ENCODE measurements at places on chromosomes 6 and 20.

GRCh38 chr6:105601541-105602236 lies 198.8 kb upstream of the PREP start:
- peak; percentile 76 for DNase-seq

GRCh38 chr6:32415521-32416019 lies 8.6 kb upstream of the BTNL2 start:
- DNase-seq, result peak; percentile 7

DNA sequence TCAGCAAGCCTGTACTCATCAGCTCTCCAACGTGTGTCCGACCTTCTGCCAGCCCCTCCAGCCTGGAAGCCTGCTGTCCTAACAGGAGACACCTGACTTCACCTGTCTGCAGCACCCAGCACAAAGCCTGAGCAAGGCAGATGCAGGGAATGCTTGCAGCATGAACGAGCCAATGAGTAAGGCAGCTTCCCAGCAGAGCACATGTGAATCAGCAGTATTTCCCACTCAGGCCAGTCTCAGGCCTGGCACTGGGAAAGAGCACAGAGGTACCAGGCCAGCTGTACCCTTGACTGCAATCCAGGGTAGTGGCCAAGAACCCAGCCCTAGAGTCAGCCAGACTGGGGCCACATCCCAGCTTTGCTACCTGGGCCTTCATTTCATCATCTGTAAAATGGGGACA lies 120.8 kb downstream of the MAFB start:
- DNase-seq, result peak; percentile 1

GRCh38 chr20:55778796-55779195 lies 226.5 kb downstream of the CBLN4 start:
- no peak for DNase-seq

DNA sequence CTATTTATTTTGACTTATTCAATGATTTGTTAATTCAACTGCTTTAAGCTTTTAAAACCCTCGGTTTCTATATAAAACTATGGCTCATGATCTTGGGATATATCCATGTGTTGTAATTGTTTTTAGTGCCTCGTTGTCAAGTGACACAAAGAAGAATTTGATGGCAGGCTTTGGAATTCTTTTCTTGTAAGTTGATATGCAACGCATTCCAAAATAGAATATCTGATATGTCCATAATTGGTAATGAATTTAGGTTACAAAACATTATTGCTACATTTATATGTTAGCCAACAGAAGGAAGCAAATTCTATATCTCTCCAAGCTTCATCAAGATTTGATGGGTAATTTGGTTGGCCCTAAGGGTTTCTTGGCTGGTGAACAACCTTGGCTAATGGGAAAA lies 220.4 kb upstream of the RIMS1 start:
- no peak for DNase-seq

DNA sequence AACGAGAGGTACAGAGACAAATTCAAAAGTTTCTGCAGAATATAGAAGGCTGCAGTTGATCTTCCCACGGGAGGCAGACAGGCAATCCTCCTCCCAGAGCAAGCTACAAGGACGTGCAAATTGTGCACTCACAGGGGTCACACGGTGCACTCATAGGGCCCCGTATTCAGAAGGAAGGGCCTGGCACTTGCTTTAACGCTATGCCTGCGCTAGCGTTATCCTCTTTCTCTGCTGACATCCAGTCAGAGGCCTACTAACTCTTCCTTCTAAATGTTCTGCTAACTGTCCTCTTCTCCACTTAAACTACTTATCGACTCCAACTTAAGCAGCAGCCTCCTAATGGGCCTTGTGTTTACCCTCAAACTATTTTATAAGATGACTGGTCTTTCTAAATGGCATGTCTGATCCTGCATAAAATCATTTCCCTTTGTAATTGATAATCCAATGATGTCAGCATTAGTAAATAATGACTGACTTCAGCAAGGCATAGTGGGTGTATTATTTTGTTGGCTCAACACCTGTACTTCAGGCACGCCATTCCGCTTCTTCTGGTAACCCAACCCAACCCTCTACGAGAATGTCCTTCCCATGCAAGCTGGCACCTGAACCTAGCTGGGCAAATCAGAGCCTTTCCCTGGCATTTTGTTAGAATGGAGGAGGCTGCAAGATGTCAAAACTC lies 2.2 kb downstream of the IFNGR1 start:
- DNase-seq, result no peak

GRCh38 chr6:113873043-113873667 lies 16.0 kb downstream of the MARCKS start:
- DNase-seq, result no peak

- no peak for DNase-seq
Measured at GRCh38 chr6:127119102-127120022, 891 bp downstream of the RSPO3 start.

DNA sequence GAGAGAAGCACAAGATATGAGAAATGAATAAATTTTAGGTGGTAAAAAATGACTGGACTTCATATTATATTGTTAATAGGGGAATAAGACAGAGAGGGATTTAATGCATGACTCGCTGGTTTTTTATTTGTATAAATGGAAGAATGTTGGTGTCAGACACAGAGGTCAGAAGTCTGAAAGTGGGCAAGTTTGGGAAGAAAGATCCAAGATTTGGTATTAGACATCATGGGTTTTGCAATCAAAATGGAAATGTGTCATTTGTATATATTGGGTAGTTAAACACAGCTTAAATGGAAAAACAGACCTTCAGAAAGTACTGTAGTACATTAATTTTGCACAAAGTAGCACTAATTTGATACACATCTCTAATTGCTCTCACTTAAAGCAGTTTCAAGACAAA lies 96.2 kb downstream of the EYA4 start:
- DNase-seq, result no peak

GRCh38 chr6:111087106-111087835 lies at the start of gene SLC16A10:
TSS of gene SLC16A10 (plus strand) at chr6:111087503. CDS start at chr6:111087753, 250 bp downstream.
- DNase-seq, result no peak

DNA sequence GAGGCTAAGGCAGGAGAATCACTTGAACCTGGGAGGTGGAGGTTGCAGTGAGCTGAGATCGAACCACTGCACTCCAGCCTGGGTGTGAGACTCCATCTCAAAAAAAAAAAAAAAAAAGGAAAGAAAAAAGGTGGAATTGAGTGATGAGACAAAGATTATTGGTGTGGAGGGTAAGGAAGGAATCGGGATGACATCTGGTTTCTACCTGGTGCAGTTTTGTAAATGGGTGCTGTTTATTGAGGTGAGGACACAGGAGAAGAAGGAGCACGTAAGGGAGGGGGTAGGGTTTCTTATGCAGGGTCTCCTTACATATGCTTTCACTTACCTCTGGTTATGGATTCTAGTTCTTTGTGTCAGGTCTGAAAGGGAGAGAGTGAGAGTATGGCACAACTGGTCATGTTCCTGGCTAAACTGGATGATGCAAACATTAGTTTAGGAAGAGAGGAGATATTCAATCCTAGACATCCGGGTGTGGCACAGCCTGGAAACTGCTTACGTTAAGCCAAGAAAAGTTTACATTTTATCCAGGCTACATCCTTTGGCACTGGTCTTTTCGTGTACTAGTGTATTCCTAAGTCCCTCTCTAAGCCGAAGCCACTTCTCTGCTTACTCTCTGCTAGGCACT lies 5.4 kb downstream of the RALY start:
- DNase-seq, result no peak

DNA sequence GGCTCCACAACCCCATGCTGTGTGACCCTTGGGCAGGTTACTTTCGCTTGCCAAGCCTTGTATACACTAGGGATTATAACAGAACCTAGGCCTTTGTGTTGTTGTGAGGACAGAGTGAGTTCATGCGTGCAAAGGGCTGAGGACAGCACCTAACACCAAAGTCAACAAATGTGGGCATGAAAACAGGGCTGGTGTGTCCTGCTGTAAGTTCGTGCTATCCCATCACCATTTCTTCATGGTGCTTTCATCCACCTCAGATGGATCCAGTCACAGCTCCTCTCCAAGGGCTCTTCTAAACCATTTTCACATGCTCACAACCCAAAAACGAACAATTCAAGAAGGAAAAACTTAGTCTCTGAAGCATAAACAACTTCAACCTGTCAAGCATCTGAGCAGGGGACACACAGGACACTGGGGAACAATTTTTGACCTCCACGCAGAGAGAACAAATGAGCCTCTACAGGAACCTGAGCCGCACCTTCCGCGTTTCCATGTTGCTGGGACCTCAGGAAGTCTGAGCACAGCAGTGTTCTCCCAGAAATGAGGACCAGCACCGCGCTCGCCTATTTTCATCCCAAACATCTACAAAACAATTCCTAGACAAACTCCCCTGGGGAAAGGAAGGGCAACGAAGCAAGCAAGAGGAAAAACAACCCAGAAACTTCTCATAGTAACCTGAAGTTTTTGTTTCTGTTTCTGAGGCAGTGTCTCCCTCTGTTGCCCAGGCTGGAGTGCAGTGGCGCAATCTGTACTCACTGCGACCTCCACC lies 3.1 kb downstream of the LRP11 start:
- no peak for DNase-seq

DNA sequence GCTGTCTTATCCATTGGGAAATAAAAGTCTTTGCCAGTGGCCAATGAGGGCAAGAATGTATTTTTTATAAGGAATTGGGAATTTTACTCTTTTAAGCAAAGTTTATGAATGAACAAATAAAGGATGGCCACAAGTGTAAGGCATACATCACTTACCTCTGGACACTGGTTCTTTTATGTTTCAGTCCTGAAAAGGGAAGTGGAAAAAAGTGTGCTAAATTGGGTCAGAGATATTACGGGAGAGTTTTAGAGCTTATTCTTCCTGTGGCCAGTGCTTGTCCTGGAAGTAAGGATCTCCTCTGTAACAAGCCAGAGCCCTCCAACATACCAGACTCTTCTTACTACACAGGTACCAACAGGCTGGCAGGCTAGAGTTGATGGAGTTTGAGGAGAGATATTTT lies 22.5 kb upstream of the RIPK1 start:
- DNase-seq, result no peak

DNA sequence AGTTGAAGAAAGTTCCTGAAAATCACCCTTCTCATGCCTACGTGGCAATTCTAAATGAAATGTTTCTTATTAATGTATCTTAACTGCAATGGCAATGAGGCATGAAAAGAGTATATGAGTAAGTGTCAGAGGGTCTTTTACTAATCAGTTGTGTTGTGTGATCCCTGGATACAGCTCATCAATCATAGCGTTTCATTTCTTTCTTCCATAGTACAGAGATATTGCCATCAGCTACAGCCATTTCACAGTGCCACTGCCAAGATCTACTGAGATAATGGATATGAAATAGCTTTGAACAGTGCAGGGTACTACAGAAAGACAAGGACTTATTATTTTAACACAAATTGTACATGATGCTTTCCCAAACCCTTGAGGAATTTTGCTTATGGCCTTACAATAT lies 450.8 kb downstream of the KHDRBS2 start:
- DNase-seq, result no peak

GRCh38 chr6:33313709-33314514 lies at the start of gene TAPBP:
TSS of gene TAPBP (minus strand) at chr6:33314078. CDS start at chr6:33314041, 37 bp downstream.
- no peak for DNase-seq

DNA sequence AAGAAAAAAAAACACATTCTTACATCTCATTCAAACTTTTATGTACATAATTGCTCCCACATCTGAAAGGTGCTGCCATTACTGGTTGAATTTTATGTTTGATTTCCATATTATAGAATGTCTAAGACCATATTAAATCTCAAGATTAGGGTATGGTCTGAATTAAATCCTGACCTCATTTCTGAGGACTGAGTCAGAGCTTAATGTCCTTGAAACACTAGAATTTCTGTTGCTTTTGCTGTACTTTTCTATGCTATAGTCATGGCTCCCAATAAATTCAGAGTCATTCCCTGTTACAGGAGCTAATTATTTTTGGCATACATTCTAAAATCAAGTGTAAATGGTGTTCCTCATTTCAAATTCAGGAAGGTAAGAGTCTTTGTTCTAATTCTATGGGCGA lies 285.3 kb upstream of the MANEA start:
- no peak for DNase-seq

GRCh38 chr6:77318256-77318655 lies 145.0 kb downstream of the HTR1B start:
- DNase-seq, result no peak

- no peak for DNase-seq
Measured at GRCh38 chr20:45325371-45325770, 17.3 kb upstream of the MATN4 start.

GRCh38 chr20:7463290-7463689 lies 477.0 kb downstream of the HAO1 start:
- no peak for DNase-seq

- no peak for DNase-seq
Measured at GRCh38 chr6:166911248-166911677, 45.1 kb downstream of the RNASET2 start.

DNA sequence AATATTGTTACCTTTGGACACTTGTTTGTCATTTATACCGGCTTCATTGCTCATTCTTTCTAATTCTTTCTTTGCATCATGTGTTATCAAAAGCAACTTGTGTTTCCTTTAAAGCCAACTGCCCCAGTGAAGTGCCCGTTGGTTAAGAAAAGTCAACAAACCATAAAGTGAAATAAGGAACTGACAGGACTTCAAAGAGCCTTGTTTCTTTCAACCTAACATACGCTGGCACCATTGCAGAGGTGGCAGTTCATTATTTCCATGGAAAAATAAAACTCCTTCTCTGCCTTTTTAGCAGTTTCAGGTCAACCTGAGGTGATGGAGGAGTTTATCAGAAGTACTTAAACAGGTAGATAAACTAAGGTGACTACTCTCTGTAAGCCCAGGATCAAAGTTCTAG lies 28.8 kb downstream of the FERMT1 start:
- no peak for DNase-seq

GRCh38 chr20:44637522-44638372 lies 13.8 kb downstream of the ADA start:
- no peak for DNase-seq

DNA sequence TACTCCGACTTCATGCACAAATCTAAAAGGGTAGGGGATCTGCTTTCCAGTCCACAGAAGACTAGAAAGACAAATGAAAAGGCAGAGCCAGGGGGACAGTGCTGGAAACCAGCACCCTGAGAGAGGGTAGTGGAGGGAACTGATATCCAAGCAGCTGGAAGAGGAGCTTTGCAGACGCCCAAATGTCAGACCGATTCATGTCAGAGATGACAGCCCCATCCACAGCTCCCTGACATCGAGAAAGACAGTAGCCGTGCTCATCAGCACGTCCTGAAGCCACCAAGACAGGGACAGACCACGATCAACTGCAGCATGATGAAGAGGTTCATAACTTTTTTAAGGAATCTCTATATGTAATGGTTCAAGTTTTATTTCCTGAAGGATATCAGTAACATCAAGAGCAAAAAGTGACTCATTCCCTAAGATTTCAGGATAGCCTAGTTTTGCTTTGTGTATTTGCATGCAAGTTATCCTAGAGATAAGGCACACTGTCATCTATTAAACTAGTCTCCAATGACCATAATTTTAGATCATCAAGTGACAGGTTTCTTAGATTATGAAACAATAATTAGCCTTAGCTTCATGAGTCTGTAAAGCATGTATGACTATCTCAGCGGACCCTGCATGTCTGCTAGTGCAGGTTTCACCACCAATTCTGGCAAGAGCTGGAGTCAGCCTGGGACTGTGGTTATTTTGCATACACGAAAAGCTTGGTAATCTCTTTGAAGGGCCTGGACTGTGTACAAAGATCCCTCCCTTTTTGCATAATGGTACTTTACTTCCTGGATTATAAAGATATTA lies 43.0 kb downstream of the PRDM1 start:
- peak; percentile 59 for DNase-seq

Measured in AG04449 (cell line).